ENCODE measurements at places on chromosomes 2 and 18. TPM values are rescaled to one million over a fixed set of nuclear protein-coding genes. Genes with fewer than 3 reads are reported as not detected.

The ASB18 gene
- polyA plus RNA-seq = not detected

- H3K4me3 ChIP-seq = no peak overlapping the region
- no peaks in the 10 kb centered on the region for H3K27me3 ChIP-seq
- no peak overlapping the region for H3K27ac ChIP-seq
- no peaks in the 10 kb centered on the region for H3K36me3 ChIP-seq
These were observed 69.9 kb upstream of the KLF7 start for GRCh38 chr2:207235621-207236020.

DNA sequence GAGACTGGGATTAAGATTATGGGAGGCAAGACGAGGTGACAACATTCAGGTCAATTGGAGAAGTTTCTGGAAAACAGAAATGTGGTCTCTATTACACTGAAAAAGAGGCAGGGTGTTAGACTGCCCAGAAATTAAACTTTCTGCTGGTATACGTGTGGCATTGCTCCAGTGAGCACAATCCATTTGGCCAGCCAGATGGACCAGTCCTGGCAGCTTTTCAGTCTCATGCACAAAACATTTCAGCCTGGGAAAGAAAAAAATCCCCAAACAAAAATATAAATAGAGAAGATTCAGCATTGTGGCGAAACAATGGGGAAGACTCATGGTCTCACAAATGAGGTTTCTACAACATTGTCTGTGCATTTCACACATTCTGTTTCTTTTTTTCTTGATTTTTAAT is 113.9 kb downstream of the HNMT start:
- no peaks in the 10 kb centered on the region for H3K4me1 ChIP-seq
- no peaks in the 10 kb centered on the region for H3K36me3 ChIP-seq
- H3K27ac ChIP-seq = no peak overlapping the region
- H3K4me3 ChIP-seq = no peak overlapping the region

GRCh38 chr18:57715073-57715472 is 88.0 kb downstream of the ATP8B1 start:
- H3K4me1 ChIP-seq = no peaks in the 10 kb centered on the region
- H3K4me3 ChIP-seq = no peak overlapping the region
- no peaks in the 10 kb centered on the region for H3K27me3 ChIP-seq
- DNase-seq = no peak
